ENCODE measurements at places on chromosomes 12 and 14.

GRCh38 chr12:90858252-90858651 lies 96.7 kb downstream of the CCER1 start:
- DNase-seq: no peak

DNA sequence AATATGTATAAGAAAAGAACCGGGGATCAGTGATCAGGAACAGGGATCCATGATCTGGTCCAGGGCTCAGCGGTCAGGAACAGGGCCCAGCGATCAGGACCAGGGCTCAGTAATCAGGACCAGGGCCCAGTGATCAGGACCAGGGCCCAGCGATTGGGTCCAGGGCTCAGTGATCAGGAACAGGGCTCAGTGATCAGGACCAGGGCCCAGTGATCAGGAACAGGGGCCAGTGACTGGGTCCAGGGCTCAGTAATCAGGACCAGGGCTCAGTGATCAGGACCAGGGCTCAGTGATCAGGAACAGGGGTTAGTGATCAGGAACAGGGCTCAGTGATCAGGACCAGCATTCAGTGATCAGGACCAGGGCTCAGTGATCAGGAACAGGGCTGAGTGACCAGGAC lies 56.3 kb downstream of the TMEM121 start:
- DNase-seq: no peak

GRCh38 chr12:112103758-112104503 lies 4.7 kb downstream of the NAA25 start:
- DNase-seq: no peak

DNA sequence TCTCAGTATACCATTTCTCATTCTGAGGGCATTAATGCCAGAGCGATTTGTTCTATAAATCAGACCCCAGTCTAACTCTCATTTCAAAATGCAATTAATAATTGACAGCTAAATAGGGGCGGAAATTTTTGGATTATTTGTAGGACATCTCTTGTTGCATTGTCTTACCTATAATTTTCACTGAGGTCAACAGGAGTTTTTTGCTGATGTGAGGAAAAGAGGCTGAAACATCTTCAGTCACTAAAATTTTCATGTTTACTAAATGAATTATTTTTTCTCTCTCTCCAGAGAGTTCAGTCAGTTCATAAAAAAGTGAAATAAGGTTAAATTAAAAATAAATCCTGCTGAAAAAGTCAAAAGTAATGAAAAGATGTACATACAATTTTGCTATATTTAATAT lies 295.9 kb downstream of the CCER1 start:
- no peak for DNase-seq

- DNase-seq: no peak
Observed at GRCh38 chr12:67436230-67436629, 167.1 kb downstream of the CAND1 start.

GRCh38 chr12:10160617-10161385 lies 11.1 kb downstream of the OLR1 start:
- DNase-seq: no peak

GRCh38 chr12:113097716-113098440 lies 37.7 kb downstream of the RASAL1 start:
- no peak for DNase-seq

DNA sequence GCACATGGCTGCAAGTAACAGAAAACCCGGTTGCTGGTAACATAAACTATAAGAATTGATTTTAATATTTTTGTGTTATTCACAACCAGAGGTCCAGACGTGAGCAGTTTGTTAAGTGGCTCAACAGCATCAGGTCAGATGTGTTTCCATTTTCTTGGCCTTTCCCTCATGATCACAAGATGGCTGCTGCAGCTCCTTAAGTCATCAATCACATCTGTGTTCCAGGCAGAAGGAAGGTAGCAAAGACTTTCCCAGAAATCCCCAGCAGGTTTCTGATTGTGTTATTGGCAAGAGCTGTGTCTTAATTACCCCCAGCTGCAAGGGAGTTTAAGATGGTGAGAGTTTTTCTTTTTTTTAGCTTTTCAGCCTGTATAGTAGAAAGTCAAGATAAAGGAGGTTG lies 40.4 kb upstream of the MYL2 start:
- no peak for DNase-seq

Data from activated CD4-positive, alpha-beta T cell treated with anti-CD3 and anti-CD28 coated beads, Interleukin-2, amount 50 U/mL, for 1 hour (primary cell).